ENCODE measurements at places on chromosomes 3 and 15.
A peak's percentile ranks its signal among the peaks of the same experiment; 100 is the strongest.

GRCh38 chr15:52318729-52319500, 23.3 kb upstream of the MYO5C start:
- peak; percentile 6 for DNase-seq

DNA sequence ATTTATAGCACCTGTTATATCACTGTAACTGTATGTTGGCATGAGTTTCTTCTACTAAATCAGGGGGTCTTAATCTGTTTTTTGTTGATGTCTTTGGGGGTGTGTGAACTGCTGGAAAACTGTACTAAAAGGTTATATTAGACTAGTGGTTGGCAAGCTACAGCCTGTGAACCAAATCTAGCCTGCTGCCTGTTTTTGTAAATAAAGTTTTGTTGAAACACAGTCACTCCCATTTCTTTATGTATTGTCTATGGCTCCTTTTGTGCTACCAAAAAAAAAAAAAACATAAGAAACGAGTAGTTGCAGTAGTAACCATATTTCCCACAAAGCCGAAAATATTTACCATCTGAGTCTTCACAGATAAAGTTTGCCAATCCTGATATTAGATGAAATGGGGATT, 126.7 kb downstream of the AKAP13 start:
- no peak for DNase-seq

DNA sequence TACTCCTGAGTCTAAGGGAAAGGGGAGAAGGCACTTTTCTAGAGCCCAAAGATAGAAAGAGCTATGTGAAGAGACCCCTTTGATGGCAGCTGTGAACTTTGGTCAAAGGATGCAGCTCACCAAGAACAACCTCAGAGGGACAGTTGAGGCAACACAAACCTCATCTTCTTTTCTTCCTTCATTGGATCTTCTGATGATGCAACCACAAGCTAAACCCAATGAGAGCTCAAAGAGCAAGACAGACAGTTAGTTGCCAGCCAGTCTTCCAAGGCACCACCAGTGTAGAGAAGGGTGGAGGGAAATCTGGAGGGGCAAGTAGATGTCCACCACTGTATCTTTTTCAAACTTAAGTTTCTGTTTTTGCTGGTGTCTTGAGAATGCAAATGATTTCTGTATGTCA, 10.4 kb upstream of the MNS1 start:
- DNase-seq: no peak

DNA sequence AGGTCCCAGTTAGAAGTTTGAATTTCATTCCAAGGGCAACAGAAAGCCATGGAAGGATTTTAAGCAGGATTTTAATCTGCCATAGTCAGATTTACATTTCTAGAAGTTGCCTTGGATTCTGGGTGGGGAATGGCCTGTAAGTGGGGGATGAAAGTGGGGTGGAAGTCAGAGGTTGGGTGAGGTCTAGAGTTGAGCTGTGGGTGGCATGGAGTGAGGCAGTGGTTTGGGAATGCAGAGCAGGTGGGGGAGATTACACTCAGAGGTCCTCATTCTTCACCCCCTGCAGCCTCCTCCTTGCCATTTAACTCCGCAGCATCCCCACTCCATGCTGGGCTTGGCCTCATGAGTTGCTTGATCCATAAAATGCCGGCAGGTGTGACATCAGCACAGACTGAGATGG, 32.0 kb upstream of the CCDC174 start:
- DNase-seq: no peak

- DNase-seq: no peak
Measured at GRCh38 chr3:144496141-144496835, 524.7 kb downstream of the DIPK2A start.

GRCh38 chr3:45210308-45211041, 15.6 kb downstream of the TMEM158 start:
- DNase-seq: peak; percentile 92

DNA sequence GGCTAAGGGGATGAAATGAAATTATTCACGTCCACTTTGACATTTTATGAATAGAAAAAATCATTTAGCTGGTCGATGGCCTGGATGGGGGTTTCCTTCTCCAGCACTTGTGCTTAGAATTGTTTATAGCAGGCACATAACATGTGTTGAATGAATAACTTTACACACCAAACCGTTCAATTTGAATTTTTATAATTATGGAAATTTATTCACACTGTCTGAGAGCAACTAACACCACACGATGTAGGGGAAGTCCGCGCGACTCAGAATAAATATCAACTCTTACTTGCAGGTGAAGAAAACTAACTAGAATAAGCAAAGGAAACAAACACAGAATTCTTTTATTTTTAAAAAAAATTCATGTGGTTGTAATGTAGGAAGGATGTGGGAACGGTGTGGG, 81.3 kb downstream of the MINAR1 start:
- no peak for DNase-seq

GRCh38 chr3:183038221-183038620, 57.9 kb upstream of the DCUN1D1 start:
- no peak for DNase-seq

GRCh38 chr3:52361454-52361853, 45.3 kb downstream of the DNAH1 start:
- DNase-seq: no peak

- DNase-seq: no peak
Measured at GRCh38 chr15:66622591-66623022, 56.8 kb upstream of the LCTL start.

Data from RPMI7951 (cell line).